ENCODE measurements at places on chromosomes 12 and 14. TPM values are rescaled to one million over a fixed set of nuclear protein-coding genes. Genes with fewer than 3 reads are reported as not detected.

TMTC1 gene
- 15.7 TPM for total RNA-seq

PLXNC1 gene
- total RNA-seq = 15.6 TPM

ADGRD1 gene
- 8.5 TPM for total RNA-seq

BCL2L14 gene
- not detected for total RNA-seq

GPR162 gene
- total RNA-seq = 0.47 TPM

UBE3B gene
- 94.1 TPM for total RNA-seq

ARL1 gene
- total RNA-seq = 90.6 TPM

EIF5 gene
- 179 TPM for total RNA-seq

NEUROD4 gene
- not detected for total RNA-seq

KRT3 gene
- total RNA-seq = not detected

DLK1 gene
- not detected for total RNA-seq

TEX52 gene
- total RNA-seq = not detected

AP1G2 gene
- 178 TPM for total RNA-seq

GZMH gene
- total RNA-seq = not detected

GARIN6 gene
- not detected for total RNA-seq

CFAP251 gene
- total RNA-seq = 2.9 TPM

RNASE4 gene
- 43.9 TPM for total RNA-seq

CBLN3 gene
- not detected for total RNA-seq

CDCA3 gene
- total RNA-seq = 5.4 TPM

YAF2 gene
- total RNA-seq = 12.5 TPM

RNASE1 gene
- 39.7 TPM for total RNA-seq

PSMA6 gene
- 133 TPM for total RNA-seq

PITPNM2 gene
- total RNA-seq = 6.4 TPM

FICD gene
- 2.3 TPM for total RNA-seq

RNFT2 gene
- total RNA-seq = 0.78 TPM

OR4K14 gene
- total RNA-seq = not detected

GPR135 gene
- 3.0 TPM for total RNA-seq

KCNA5 gene
- not detected for total RNA-seq

ZFHX2 gene
- total RNA-seq = 0.87 TPM

KRT85 gene
- 766 TPM for total RNA-seq

SMIM41 gene
- total RNA-seq = not detected

KRT83 gene
- total RNA-seq = not detected

OAS2 gene
- 1.2 TPM for total RNA-seq

TDRD9 gene
- not detected for total RNA-seq

SMCO2 gene
- 1.3 TPM for total RNA-seq

SLC41A2 gene
- 1.8 TPM for total RNA-seq

HOXC12 gene
- total RNA-seq = 6.8 TPM

PDE3A gene
- total RNA-seq = 1.5 TPM

ARID2 gene
- total RNA-seq = 79.1 TPM

KNTC1 gene
- 11.1 TPM for total RNA-seq

CNPY2 gene
- total RNA-seq = 40.3 TPM

CNTN1 gene
- 21.7 TPM for total RNA-seq

MMP17 gene
- total RNA-seq = 10.1 TPM

ASCL1 gene
- not detected for total RNA-seq

GALNT8 gene
- total RNA-seq = 0.72 TPM

PLEKHA5 gene
- 32.3 TPM for total RNA-seq

MAP3K9 gene
- total RNA-seq = 16.4 TPM

GALNT16 gene
- total RNA-seq = 4.6 TPM

IRAK4 gene
- total RNA-seq = 16.2 TPM

DCAF4 gene
- total RNA-seq = 52.0 TPM

All from suprapubic skin (tissue), 4 donors.